ENCODE measurements at places on chromosomes 7 and 10.

- DNase-seq, result no peak
Observed at GRCh38 chr10:1738950-1739349, 1.6 kb upstream of the ADARB2 start.

DNA sequence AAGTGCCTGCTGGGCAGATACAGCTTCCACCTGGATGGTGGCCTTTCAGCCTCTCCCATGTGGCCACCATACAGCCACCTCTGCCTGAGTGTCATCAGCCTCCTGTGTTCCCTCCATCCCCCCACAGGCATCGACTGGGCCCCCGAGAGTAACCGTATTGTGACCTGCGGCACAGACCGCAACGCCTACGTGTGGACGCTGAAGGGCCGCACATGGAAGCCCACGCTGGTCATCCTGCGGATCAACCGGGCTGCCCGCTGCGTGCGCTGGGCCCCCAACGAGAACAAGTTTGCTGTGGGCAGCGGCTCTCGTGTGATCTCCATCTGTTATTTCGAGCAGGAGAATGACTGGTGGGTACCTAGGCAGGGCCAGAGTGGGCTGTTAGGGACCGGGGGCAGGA lies 13.4 kb downstream of the ARPC1B start:
- no peak for DNase-seq

GRCh38 chr7:127587663-127588018 lies 570 bp upstream of the ARF5 start:
- no peak for DNase-seq

DNA sequence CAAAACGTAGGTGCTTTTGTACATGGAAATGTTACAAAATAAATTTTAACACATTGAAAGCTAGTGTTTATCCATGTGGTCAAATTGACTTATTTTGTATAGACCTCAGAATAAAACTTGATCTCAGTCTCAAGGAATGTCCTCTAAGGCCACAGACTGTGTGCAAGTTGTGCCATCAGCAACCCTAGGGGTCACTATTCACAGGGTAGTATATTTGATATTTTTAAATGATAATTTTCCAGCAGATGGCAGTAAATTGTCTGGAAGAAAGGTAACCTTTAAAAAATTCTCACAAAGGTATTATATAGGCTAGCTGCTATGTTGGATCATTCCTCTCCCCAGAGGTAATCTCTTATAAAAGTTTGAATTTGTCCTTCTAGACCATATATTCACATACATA lies 12.9 kb upstream of the SNX10 start:
- DNase-seq, result no peak

DNA sequence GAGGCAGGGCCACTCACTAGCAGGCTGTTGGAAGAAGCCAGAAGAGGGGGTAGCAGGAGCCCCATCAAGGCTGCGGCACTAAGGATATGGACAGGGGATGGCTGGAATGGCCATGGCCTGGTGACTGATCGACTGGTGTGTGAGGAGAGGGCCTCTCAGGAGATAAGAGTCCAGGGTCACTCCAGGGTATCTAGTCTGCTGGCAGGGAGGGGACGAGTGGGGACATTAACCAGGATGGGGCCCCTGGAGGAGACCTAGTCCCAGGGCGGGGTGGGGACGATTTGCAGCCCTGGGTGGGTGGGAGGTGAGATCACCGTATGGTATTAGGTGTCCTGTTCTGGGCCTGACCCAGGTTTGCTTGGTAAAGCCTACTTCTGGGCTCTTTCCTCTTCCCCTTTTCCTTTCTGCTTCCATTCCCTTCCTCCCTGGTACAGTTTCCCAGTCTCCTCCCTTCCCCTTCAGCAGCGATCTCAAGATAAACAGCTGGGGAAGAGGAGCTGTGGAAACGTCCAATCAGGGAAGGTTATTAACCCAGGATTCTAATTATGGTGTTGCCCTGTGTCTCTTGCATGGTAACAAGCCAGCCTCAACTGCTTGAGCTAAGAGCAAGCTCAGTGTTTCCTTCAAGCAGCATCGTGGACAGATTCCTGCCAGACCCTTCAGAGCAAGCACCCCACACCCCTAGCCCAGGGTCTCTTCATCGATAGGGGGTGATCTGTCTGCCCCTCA lies 233.2 kb downstream of the RPS24 start:
- no peak for DNase-seq

DNA sequence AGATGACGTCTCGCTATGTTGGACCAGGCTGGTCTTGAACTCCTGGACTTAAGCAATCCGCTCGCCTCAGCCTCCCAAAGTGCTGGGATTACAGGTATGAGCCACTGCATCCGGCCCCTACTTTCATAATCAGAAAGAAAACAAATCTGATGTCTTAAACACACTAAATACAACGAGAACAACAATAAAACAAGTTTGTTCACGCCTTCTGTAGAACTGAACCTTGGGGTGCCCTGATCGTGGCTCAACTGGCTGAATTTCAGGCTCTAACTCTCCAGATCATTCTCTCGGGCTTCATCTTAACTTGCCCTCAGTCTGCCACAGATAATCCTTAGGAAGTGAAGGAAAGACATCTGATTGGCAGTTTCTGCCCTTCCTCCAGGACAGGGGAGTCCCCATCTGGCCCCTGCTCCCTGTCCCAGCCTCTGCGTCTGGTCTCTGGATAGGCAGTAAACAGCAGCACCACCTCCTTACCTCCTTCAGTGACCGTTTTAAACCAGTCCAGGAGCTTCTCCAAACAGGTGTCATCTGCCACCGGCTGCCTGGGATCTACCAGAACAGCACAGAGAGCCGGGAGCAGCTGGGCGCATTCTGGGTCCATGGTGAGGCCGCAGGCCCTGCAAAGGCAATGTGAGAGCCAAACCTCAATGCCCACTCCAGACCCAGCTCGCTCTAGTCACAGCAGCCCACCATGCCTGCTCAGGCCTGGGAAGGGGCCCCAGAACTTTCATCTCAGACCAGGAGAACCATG lies 1.3 kb downstream of the BRAT1 start:
- no peak for DNase-seq

All from stimulated activated CD4-positive, alpha-beta T cell treated with anti-CD3 and anti-CD28 coated beads, Interleukin-12 subunit alpha, Interleukin-12 subunit beta, amount 100 ng/mL, for 24 hours (primary cell).